ENCODE measurements at places on chromosomes 12 and 14.

DNA sequence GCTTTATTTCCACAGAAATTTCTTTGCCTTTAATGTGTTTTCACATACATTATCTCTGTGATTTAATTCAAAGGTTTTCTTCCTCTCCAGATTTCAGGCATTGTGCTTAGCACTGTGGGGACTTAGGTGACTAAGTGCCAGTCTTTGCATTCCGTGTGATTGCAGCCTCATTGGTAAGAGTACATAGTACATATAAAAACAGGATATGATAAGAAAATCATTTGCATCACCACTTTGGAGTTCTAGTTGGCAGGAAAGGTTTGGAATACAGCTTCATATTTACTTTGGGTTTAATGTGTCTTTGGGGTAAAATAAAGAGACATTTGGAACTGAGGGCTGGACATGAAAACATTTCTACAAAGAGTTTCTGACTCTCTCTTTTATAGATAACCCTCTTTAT lies 37.8 kb upstream of the C12orf75 start:
- no peak for DNase-seq

DNA sequence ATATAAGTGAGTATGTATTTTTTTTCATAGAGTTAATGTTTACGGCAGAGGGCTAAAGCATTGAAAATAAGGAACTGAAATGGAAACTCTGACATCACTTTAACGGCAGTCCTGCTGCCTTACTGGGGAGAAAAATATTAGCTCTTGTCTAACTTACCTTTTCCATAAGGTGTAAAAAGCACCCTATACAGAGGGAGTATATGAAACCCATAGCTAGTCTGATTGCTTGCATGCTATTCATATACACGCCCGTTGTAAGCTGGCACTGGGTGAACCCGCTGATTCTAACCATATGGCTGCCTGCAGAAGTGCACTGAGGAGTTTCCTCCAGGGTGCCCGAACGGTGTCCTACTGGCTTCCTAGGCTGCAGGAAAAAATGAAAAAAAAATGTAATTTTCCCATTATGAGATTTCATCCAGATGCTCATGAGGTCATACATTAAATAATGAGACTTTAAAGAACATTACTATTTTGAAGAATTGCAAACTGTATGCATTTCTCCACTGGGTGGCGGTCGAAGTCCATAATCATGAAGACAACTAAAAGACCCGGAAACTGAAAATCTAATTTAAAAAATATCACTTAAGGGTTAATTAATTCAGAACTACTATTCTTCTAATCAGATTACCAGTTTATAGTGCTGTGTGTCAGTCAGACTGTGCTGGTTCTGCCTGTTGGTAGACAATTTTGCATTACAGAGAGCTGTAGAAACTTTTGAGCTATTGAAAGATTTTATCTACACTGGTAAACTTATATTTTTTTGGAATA lies 144.7 kb downstream of the ALX1 start:
- no peak for DNase-seq

DNA sequence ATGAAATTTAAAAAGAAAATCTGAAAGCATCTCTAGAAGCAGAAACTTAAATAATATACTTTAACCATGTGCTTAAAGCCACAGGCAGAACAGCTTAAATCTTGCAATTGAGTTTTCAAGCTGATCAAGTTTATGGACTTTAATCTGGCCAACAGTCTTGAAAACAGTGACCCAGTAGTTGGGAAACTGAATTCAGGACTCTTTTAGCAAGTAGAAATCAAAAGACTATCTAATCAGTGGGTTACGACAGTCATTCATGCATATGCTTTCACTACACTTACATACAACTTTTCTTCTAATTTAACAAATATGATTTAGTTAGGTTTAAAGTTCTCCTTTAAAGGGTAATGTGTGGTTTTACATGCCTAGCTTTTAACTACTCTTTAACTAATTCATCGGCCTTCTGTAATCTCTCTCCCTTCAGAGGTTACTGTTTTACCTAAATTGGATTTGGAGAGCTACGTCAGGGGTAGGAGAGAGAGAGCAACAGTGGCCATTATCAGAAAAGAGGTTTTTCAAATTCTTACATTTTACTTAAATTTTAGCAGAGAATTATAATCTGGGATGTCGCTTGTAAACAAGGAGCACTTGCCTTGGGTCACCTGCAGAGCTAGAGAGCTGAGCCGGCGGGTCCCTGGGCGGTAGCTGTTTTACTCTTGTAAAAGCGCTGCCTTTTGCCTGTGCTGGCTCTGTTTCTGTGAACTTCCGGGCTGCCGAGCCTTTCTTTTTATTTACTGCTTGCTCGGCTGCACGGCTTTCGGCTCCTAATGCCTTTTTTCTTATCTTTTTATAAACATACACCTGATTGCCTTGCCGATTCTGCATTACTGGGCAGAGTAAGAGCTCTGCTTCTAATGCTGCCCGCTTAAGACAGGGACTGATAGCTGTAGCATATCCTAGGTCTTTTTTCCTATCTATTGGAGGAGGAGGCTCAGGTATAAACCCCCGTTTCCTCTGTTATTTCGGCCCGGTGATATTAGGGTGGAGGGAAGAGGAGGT lies 17.4 kb upstream of the LYZ start:
- no peak for DNase-seq

GRCh38 chr12:902581-902980 lies 46.9 kb downstream of the RAD52 start:
- DNase-seq = no peak

DNA sequence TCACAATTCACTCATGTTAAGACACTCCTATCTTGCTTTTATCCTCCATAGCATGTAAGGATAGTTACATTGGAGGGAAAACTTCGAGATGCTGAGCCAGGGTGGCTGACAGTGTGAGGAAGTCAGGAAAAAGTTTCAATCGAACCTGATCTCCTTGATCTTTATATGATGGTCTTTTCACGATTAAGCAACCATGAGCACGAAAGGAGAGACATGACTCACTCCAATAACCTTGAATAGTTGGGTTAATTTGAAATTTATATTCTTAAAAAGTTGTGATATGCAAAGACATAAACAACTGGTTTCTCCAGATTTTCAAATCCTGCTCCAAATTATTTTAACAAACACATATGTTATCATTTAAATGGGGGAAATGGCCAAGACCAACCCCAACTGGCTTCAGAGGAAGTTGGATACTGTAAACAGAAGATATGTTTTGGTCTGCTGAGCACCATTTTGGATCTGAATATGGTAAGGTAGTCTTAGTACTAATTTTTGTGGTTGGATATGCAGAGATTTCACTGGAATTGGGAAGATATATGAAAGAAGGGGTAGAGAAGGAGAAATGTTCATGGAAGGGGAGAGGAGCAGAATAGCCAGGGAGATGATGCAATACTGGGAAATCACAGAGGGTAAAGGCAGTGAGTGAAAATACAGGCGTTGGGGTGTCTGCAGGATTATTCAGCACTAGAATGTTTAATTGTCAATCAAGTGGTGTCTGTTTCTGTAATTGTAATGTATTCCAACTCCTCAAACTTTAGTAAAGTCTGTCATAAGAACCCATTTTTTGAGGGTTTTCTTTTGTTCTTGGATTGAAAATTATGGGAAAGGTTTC lies 185.2 kb upstream of the SLC38A2 start:
- no peak for DNase-seq

- DNase-seq = no peak
These were observed 82.4 kb downstream of the PIK3C2G start for GRCh38 chr12:18343708-18344107.
